ENCODE measurements at places on chromosomes 6 and 20.
A peak's percentile ranks its signal among the peaks of the same experiment; 100 is the strongest.

GRCh38 chr6:42451333-42452170 lies at the start of gene TRERF1:
Gene TRERF1, minus strand, starts transcription at chr6:42451926. Its CDS starts 182,336 bp downstream, at chr6:42269590.
- DNase-seq: no peak

- no peak for DNase-seq
Measured at GRCh38 chr20:33732166-33732970, 572 bp downstream of the ZNF341 start.

DNA sequence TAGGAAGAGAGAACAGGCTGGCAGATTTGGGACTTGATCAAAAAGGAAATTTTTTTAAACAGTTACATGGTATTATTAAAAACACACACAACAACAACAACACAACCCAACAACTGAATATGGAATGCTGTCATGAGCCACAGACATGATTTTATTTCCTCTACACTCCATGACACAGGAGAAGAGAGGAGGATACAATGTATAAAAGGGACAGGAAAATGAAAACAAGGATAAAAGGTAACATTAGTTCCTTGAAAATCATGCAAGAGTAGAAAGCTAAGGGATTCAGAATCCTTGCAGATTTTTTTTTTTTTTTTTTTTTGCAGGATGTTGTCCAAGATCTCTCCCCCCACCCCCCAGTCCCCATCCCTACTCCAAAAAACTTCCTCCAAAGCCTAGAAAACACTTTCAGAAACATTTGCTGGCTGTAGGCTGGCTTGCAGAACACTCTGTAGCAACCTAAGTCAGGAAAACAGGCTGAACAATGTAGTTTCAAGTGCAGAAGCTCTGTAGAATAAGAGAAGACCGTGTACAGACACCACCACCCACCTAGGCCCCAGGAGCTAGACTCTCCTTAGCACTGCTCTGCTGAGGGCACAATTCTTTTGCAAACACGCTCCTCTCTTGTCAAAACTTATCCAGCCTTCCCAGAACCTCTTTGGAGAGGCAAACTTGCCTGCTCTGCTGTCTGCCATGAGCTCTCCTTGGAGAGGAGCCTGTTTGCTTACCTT lies 845 bp downstream of the ZMYND8 start:
- no peak for DNase-seq

DNA sequence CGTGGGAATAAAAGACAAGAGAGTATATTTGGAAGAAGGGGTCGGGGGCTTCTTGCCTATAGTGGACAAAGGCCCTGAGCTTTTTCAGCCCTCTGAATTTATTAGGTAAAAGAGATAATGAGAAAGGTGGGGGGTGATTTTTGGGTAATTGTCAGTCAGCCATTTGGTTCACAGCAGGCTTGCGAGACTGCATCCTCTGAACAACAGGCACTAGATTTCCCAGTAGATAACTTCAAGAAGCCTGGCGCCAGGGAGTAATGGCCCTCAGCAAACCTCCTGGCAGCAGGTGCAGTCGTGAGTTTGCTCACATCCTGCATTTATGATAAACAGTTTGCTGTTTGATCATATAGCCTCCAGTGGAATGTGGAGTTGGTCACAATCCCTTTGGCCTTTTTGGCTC lies 609.0 kb downstream of the DHX35 start:
- no peak for DNase-seq

GRCh38 chr6:113997116-113997515 lies 26.2 kb upstream of the HDAC2 start:
- no peak for DNase-seq

- no peak for DNase-seq
Measured at GRCh38 chr6:55131616-55132015, 42.7 kb upstream of the HCRTR2 start.

DNA sequence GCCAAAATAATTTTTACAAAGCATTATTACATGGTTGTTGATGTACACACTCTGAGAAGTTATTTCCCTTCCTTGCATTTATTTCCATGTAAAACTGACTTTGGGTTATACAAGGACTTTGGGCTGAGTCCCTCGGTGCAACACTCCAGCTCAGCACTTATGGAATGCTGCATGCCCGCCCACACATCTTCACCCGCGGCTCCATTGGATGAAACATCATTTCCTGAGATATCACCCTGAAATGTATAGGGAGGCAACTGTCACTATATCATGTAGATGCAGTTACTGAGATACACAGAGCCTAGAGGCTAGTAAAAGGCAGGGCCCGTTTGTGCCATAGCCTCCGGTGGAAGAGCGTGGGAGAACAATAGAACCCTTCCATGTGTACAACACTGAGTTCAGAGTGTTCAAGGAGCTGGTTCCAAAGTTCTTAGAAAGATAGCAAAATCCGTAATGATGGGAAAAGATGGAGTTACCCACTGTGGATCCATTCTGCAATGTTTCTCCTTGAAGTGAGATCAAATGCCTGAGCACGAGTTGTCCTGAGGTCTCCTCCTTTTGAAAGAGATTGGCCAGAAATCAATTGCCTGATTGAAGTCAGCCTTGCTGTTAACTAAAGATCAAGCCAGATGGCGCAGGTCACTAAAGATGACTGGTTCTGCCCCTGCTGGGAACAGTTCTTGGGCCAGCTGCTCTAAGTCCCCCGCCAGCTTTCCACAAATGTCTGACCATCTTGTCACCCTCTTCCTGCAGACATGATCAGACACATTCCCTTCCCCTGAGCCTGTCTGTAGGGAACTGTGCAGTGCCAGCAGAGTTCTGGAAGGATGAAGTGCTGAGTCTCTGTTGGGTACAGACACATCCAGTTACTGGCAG lies 100.9 kb upstream of the IYD start:
- DNase-seq: no peak

DNA sequence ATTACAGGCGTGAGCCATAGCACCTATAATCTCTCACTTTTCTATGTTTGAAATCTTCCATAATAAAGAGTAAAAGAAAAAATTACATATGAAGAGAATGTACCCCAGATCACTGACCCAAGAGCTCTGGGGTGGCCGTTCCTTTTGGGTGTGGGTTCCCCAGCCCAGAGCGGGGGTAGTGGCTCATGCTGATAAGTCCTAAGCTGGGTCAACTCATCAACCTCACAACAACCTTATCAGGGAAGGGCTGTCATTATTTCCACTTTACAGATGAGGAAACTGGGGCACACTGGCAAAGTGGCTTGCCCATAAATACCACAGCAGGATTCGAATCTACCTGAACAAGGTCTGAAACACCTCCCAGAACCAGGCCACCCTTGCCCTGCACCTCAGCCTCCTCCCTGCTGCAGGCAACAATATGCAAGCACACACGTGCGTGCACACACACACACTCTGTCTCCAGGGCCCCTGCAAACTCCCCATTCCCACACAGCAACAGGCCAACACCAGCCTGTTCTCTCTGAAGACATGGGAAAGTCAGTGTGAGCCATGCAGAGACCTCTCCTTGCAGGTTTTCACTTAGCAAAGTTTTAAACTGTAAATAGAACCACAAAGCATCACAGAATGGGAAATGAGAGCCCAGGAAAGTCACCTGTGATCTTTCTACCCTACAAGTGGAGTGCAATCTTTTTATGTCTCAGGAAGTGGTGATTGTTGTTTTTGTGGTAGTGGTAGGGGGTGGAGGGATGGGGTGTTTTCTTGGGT lies 27.7 kb downstream of the BFSP1 start:
- DNase-seq: no peak

DNA sequence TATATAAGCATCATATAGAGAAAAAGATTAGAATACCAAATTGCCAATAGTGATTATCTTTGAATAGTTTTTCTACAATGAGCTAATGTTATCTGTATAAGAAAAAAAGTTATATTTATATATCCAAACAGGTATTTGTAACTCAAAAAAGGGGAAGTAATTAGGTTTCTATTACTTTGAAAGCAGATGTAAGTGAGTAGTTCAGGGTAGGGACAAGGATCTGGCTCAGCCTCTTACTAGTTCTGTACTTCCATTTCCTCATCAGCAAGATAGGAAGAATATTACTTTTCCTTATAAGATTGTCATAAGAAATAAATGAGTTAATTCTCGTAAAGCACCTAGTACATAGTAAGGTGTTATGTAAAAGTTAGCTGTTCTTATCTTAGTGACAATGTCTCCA lies 32.2 kb downstream of the AHI1 start:
- DNase-seq: no peak

DNA sequence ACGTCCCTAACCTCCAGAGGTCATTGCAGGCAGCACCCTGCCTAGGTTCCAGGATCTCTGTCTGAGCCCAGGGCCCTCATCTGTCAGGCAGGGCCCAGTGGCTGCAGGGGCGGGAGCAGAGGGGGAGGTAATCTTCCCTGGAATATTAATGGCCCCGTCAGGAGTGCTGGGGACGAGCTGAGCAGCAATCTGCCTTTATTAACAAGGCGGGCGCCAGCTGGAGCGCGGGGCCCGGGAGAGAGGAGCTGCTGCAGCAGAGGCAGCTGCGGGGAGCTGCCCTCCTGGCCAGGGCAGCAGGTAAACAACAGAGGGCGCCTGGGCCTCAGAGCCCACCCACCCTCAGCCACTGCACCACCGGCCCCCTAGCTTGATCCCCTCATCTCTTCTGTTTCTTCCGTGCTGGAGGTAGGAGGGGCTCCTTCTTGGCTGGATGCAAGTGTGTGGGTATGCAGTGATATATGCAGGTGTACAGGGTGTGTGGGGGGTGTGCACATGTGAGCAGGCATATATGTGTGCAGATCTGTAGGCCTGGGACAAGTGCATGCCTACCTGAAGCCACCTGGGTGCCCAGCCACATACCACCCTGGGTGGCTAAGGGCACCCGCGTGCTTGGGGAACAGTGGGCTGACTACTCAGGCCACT lies 131.8 kb upstream of the MLN start:
- DNase-seq: no peak

DNA sequence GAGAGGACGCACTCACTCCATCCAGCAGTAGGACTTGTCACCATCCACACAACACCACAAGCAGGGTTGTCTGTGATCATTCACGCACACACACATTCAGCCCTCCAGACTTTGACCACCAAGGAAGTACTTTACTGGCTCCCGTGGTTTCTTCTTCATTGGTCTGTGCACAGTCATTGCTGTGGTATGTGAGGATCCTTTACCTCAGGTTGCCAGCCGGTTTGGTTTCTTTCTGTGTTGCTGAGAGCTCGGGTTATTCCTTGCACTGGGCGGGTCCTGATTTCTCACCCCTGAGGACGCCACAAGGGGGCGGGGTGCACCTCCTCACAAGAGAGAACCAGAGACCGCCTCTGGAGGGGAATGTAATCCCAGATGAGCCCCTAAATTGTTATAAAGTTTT lies 11.2 kb downstream of the SLC35A1 start:
- DNase-seq: peak; percentile 71

DNA sequence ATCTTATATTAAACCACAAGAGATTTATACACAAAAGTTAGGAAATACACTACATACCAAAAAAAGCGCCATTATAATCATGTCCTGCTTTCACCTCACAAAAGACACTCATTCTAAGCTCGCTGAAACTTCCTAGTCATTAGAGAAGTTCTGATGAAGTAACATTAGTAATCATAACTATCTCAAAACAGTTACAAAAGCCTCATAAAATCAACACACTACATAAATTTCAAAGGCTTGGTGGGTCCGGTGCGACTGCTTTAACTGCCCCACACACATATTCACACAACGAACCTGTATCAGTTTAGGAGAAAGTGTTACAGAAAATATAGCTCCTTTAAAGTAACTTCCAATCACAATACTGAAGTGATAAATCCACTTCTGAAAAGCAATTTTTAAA lies 1.9 kb downstream of the PHIP start:
- no peak for DNase-seq

GRCh38 chr20:38114353-38114791 lies 50.7 kb downstream of the TGM2 start:
- no peak for DNase-seq

- peak; percentile 29 for DNase-seq
Measured at GRCh38 chr6:912871-913835, 220.2 kb upstream of the EXOC2 start.

DNA sequence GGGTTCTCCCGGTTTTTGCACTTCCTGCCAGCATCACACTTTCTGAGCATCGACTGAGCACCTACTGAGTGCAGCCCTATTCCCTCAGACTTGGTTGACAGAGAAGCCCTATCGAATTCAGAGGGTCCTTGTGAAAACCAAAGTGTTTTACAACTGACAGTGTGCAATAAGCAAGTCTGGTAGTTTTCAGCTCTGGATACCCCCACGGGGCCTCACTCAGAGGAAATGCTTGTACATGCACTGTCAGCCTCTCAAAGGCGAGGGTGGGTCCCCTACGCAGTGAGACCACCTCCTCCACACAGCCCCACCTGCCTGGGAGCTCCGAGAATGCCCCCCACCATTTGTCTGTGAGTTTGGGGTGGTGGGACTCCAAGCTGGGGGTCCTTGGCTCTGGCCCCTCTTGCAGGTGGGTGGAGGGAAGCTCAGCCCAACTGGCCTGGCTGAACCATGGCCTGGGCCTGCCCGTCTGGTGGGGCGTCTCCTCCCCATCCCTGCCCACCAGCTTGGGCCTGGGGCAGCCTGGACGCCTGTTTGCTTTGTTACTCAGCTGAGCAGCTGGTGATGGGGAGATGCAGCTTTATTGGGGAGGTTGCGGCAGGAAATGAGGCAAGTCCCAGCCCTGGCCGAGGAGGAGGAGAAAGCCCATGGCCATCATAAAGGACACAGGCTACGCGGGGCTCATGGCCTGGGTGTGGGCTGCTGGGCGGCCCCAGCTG lies 1.7 kb downstream of the SPDEF start:
- no peak for DNase-seq

GRCh38 chr6:43310624-43311023 lies 2.0 kb upstream of the CRIP3 start:
- no peak for DNase-seq

DNA sequence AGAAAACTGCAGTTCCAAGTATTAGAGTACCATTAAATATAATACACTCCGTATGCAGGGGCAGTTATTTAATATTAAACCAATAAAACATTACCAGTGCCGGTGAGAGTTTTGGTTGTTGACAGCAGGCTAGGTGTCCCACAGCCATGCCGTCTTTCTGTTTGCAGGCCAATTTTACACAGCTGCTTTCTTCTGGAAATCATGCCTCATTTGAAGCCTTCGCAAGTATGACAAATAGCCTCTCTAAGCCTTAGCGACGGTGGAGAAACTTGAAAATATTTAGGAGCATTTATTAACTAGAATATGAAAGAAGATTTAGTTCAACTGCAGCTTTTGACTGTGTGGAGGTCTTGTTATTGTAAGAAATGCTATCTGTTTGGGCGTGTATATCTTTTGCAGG lies 226.0 kb downstream of the BMP2 start:
- no peak for DNase-seq

GRCh38 chr6:107870381-107870780 lies 46.3 kb upstream of the SCML4 start:
- DNase-seq: no peak

GRCh38 chr6:56073315-56073714 lies 174.1 kb downstream of the COL21A1 start:
- DNase-seq: no peak

- no peak for DNase-seq
Measured at GRCh38 chr6:23953976-23954375, 172.0 kb upstream of the NRSN1 start.

DNA sequence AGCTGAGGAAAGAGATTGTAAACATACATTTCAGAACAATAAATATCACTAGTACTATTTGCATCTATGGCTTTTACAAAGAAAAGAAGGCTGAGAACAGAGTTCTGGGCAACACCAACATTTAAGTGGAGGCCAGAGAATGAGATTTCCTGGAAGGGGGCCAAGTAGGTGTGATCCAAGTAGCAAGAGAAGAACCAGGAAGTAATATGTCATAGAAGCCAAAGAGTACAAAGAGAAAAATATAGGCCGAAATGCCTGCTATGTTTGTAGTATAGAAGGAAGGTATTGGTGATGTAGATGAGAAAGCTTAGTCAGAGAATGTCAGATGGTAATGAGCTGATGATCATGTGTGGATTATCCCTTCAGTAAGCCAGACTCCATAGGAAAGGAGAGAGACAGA lies 94.5 kb downstream of the PERP start:
- no peak for DNase-seq

GRCh38 chr6:137227871-137228302 lies 8.7 kb upstream of the IFNGR1 start:
- DNase-seq: no peak
